NCI-H345 (cell line): ENCODE measurements at places on chromosomes 2 and 18.

DNA sequence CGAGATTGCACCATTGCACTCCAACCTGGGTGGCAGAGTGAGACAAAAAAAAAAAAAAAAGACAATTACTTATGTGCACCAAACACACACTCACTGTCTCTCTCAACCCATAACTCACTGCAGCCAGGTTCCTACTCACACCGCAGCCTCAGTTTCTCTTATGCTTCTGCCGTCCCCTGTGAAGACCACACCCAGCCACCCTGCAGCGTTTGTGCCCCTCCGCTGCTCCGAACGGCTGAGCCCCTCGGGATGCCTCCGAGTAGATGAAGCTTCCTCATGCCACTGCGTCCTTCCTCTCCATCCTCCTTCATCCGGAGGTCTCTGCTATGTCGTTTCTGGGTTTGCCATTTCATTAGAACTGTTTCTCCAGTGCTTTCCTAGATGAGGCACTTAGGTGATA is 160.1 kb downstream of the TWIST2 start:
- no peak for DNase-seq

- peak; percentile 67 for DNase-seq
These were observed 124.0 kb downstream of the PKP4 start for GRCh38 chr2:158580760-158581159.

GRCh38 chr2:237487496-237487895 is 445 bp downstream of the MLPH start:
- no peak for DNase-seq

DNA sequence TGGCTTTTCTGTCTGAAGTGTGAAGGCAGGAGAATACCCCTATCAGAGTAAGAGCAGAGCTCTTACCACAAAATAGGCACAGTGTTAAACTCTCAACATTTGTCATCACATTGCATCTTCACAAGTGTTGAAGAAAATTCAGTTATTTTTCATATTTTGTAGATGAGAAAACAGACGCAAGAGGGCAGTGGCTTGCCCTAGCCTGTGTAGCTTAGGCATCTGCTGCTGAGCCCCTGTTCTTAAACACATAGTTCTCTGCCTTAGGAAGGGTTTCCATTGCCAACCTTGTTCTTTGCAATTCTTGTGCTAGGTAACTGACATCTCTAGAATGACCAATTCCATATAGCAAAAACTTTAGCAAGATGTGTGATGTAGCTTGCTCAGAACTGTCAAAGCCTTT is 112.7 kb upstream of the RMDN2 start:
- no peak for DNase-seq

GRCh38 chr18:4130734-4131719 is 324.1 kb downstream of the DLGAP1 start:
- peak; percentile 80 for DNase-seq

- DNase-seq: no peak
These were observed 96.0 kb downstream of the TNS1 start for GRCh38 chr2:217906798-217907197.

GRCh38 chr2:170820757-170821530 is 4.3 kb downstream of the GAD1 start:
- no peak for DNase-seq

GRCh38 chr2:236875906-236876505 is 209.7 kb upstream of the COPS8 start:
- DNase-seq: no peak

DNA sequence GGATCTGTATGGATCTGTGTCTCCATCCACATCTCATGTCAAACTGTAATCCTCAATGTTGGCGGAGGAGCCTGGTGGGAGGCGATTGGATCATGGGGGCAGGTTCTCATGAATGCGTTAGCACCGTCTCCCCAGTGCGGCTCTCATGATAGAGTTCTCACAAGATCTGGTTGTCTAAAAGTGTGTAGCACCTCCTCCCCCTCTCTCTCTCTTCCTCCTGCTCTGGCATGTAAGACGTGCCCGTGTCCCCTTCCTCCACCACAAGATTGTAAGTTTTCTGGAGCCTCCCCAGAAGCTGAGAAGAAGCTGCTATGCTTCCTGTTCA is 55.0 kb upstream of the ROCK2 start:
- DNase-seq: no peak

GRCh38 chr2:69211048-69211447 is 176.0 kb downstream of the GFPT1 start:
- DNase-seq: no peak

GRCh38 chr2:100882645-100883613 is 63.0 kb downstream of the NPAS2 start:
- no peak for DNase-seq

GRCh38 chr2:193523662-193524061 is 1328.9 kb upstream of the TMEFF2 start:
- DNase-seq: no peak

DNA sequence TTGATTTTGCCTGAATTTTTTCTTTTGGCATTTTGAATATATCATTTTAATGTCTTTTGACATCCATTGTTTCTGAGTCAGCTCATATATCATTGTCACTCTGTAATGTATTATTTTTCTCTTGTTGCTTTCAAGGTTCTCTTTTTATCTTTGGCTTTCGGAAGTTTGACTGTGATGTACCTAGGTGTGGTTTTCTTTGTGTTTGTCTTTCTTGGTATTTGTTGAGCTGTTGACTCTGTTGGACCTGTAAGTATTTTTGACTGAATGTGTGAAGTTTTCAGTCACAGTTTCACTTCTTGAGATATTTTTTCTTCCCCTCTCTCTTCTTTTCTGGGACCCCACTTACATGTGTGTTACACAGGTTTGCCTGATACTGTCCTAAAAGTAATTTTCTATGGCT is 24.9 kb upstream of the DRC1 start:
- no peak for DNase-seq

- no peak for DNase-seq
These were observed 126.0 kb upstream of the MSH6 start for GRCh38 chr2:47656715-47657600.

DNA sequence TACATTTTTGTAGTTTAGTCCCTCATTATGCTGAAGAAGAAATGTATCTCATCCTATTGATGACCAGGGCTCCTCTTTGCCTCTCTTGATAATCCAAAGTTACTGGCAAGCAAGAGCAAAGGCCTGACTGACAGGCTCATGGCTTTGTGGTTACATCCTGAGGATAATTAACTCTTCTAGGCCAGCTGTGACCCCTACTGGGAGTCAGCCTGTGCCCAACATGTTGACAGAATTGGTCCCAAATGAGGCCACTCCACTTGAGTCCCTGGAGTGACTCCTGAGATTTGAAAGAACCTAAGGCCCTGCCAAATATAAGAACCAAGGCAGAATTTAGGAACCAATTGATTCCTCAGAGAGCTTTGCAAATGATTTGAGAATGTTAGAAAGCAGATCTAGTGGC is 973.8 kb upstream of the CELF4 start:
- peak; percentile 13 for DNase-seq

DNA sequence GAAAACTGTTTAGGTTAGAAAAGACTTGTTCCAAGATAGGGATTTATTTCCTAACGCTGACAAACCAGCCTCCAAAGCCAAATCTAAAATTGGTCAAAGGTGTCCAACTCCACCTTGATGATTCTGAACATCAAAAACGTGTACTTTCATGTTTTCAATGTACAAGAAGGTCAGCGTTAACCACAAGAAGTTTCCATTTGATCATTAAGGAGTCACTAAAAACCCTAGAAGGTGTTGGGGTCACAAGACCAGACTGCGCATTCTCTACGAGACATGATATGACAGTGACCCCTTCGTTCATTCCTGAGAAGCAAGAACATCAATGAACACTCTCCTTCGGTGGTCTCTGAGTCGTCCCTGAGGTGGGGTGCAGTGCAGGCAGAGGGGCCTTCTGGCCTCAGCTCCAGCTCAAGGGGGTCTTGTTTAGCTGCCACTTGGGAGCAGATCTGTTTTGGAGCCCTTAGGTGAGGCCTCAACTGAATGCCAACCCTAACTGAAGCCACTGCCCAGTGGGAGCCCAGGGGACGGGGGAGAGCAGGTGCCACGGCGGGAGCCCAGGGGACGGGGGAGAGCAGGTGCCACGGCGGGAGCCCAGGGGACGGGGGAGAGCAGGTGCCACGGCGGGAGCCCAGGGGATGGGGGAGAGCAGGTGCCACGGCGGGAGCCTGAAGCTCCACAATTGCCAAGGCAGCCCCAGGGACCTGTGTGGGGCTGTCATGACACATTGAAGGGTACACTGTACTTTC is 55.2 kb downstream of the PARD6G start:
- DNase-seq: no peak

- DNase-seq: no peak
These were observed 190.8 kb downstream of the SEPTIN10 start for GRCh38 chr2:109422758-109423500.

DNA sequence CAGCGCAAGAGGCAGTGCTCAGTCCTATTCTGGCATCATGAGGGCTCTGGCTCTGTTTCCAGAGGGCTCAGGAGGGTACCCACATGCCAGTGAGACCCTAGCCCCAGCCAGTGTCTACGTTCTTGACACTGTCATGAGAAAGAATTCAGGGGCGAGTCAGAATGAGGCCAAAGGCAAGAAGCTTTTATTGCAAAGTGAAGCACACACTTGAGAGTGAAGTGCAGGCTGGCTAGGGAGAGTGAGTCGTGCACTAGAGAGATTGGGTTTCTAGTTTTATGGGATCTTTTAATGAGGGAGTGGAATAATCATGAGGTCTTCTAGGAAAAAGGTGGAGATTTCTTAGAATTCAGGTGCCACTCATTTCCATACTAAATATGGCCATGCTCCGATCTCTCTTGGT is 164.1 kb downstream of the DCDC2C start:
- DNase-seq: peak; percentile 67

DNA sequence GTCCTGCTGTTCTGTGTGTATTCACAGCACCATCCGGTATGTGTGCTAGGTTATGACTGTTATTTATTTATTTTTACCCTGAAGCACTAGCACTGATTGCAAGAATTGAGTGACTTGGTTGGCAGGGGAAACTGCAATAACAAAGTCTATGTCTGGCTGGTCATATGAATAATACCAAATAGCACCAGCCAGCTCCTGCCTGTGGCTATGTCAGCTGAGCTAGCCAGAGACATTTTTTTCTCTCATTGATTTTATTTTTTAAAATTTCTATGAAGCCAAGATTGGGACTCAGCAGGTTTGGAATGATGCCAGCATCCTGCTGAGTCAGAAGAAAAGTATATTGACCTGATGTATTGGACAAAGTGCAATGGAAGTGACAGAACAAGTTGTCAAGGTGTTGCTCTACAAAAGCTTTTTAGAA is 188.5 kb upstream of the CDH2 start:
- peak; percentile 50 for DNase-seq
